ENCODE measurements at places on chromosomes 11 and 22.

DNA sequence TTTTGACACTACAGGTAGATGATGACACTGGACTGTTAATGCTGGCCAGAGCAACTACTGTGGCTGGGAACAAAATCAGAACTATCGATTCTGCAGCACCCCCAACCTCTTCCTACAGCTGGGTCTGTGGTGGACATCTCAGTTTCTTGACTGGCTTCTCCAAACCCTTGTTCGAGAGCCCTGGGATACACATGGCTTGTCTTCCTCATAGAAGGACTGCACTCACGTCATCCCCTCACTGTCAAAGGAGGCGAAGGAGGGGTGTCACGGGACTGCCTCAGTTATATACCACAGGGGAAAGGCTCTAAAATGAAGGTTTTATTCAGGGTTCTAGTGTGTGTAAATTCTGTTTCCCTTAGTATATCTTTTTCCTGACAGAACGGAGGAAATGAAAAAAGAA lies 44.9 kb downstream of the PITPNB start:
- DNase-seq = no peak

- DNase-seq = no peak
These were observed 1.4 kb downstream of the TRIM34 start for GRCh38 chr11:5626196-5626595.

DNA sequence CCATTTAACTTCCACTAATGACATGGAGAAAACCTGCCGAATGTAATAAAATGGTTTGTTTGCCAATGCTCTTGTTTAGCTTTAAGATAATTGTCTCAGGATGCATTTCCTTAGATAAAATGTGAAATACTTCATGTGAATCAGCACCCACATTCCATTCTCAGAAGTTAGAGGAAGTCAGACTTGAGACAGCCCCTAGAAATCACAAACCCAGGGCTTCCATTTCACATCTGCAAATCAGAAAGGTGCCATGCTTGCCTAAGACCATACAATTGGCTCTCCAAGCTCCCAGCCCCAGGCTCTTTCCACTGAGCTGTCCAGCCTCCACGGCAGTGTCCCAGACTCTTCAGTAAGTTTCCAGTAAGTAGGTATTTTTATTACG lies 35.6 kb upstream of the ADORA2A start:
- DNase-seq = peak; percentile 56

- DNase-seq = peak; percentile 95
These were observed 26.8 kb downstream of the RPL3 start for GRCh38 chr22:39292561-39293074.

DNA sequence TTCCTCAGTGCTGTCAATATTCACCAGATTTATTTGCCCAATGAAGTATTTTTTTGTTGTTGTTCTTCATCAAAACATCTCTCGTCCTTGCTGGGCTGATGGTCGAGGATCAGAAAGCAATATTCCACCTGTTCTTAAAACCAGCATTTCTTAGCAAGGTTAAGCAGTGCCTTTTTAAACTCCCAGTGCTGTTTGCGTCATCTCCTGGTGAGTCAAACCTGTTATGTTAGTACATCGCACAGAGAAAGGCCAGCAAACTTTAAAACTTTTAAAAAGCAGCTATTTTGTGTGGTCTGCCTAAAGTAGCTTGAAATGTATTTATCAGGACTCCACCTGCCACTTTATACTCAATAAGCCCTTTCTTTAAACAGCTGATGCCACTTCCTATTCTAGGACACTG lies 802.0 kb downstream of the KCNA4 start:
- no peak for DNase-seq

- DNase-seq = no peak
These were observed 7.0 kb downstream of the RHBDD3 start for GRCh38 chr22:29260601-29261315.

DNA sequence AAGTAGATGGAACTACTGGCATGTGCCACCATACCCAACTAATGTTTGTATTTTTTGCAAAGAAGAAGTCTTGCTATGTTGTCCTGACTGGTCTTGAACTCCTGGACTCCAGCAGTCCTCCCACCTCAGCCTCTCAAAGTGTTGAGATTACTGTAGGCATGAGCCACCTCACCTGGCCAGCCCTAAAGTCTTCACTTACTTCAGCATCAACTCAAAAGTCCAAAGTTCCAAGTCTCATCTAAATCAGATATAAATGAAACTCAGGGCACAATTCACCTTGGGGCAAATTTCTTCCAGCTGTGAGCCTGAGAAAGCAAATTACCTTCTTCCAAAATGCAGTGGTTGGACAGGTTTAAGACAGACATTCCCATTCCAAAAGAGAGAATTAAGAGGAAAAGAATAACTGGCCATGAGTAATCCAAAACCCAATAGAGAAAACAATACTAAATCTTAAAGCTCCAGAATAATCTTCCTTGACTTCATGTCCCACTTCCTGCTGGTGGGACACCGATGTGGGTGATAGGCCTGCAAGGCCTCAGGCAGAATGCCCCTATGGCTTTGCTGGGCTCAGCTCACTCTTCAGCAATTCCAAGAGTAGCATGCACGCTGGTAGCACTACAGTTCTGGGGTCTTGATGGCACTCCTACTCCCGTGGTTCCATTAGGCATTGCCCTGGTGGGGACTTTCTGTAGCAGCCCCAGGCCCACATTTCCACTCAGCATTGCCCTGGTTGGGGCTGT lies 50.3 kb downstream of the TUG1 start:
- DNase-seq = no peak

DNA sequence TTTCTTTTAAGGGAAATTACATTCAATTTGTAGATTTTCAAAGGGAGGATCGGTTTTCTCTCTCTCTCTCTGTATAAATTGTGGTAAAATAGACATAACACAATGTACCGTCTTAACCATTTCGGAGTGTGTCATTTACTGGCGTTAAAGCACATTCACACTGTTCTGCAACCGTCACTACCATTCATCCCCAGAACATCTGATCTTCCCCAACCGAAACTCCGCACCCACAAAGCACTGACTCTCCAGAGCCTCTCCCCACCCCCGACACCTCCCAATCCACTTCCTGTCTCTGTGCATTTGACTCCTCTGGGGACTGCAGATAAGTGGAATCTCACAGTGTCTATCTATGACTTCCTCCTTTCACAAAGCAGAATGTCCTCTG lies 15.9 kb upstream of the GRAMD4 start:
- DNase-seq = peak; percentile 50

DNA sequence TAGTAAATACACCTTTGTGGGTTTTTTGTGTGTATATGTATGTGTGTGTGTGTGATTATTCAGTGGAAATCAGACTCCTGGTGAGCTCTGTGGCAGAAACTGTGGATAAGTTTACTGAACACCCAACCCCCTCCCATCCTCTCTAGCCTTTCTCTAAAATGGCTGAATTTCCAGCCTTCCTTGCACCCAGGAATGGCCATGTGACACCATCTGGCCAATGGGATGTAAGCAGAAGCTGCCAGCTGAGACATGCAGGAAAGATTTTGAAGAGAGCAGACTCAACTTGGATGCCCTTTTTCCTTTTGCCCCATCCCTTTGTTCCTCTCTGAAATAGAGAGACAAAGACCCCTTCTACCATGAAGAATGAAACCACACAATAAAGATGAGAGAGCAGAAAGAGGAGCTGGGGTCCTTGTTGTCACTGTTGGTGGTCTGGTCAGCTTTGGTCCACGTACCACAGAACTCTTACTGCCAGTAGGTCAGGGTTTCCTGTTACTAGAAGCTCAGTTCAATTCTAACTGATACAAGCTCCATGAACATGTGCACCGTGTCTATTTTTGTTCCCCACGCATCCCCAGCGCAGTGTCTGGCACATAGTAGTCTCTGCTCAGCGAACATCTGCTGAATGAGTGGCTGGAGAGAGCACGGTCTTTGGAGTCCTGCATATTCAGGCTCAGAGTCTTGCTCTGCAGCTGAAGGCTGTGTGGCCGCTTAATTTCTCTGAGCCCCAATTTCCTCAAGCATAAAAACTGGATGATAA lies 57.5 kb downstream of the SEZ6L start:
- DNase-seq = no peak

DNA sequence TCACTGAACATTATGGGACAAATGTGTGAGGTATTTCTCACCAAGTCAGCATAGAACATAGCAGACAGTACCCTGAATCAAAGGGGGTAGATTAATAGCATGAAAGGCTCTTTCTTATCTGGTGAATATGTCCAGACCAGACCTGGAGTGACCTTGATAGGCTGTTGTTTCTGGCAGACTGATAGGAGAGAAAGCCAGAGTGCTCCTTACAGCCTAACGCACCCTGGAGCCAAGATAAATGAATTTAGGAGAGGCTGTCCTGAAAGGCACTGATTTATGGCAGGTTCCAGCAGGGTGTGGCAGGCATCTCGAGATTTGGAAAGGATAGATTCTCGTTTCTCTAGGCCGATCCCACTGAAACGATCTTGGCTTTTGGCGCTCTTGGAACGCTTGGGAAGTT lies 204.6 kb downstream of the DBX1 start:
- DNase-seq = no peak

DNA sequence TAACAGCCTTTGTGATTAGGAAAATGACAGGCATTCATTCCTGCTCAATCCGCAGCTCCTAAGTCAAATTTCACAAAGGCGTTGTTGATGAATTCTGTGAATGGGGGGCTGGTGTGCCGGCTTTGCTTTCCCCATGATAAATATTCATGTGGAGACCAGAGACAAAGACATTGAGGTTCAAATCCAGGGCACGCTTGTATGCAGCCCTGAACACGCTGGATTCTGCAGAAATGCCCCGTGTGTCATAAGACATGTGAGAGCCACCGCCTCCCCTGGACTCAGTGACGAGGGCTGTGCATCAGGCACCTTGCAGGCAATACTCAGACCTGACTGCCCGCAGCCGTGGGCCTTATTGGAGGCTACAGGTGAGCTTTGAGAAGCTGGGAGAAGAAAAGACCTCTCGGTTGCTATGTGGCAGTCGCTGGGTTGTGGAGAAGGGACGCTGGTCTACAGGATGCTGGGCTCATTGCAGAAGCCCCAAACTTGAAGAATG lies 906.2 kb downstream of the BRD1 start:
- no peak for DNase-seq

- DNase-seq = no peak
These were observed 444.3 kb downstream of the TBC1D22A start for GRCh38 chr22:47206666-47207218.

GRCh38 chr11:74055938-74056337 lies 47.1 kb upstream of the UCP3 start:
- peak; percentile 10 for DNase-seq

DNA sequence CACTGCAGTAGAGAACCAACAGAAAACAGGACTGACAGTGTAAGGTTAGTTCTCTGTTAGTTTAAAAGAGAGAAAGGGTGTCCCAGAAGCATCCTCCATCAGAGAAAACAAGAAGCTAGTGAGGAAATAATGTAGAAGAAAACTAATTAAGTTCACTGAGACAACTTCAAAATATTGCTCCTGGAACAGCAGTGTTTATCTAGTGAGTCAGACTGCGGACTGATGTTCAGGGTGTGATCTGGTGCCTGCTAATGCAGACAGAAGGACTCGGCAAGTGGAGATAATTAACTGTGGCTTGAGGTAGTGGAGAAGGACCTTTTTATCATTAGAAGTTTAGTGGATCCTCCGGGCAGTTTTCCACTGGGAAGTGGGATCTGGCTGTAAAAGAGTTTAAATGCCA lies 55.4 kb downstream of the CDON start:
- DNase-seq = peak; percentile 80

- DNase-seq = no peak
These were observed 9.7 kb upstream of the TCF20 start for GRCh38 chr22:42280140-42280539.

DNA sequence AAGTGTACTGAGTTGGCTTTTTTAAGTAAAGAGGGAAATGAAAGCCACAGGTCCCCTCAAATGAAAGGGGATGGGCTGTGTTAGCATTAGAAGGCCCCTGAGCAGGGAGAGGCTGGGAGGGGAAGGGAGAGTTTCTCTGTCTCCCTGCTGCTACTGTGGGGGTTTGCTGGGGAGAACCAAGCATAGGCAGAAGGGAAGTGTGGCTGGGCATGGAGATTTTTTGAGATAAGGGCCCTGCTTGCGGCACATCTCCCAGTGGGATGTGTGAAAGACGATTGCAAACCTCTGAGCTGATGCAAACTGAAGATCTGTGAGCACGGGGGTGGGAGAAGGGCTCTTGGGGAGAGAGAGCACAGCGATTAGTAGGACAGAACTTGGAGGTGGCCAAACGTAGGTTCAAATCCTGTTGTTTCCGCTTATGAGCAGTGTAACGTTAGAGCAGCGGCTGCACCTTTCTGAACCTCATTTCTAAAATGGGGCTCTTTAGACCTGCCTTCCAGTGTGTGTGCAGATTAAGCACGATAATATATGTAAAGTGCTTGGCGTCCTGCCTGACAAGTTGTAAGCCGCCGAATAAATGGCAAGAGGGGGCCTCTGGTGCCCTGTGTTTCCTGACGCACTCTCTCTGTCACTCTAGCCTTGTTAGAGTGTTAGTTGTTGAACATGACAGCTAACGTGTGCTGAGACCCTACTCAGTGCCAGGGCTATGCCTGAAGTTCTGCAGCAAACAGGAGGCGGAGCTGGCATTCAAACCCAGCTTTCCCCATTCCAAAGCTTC lies 122.3 kb downstream of the GRIK4 start:
- no peak for DNase-seq

DNA sequence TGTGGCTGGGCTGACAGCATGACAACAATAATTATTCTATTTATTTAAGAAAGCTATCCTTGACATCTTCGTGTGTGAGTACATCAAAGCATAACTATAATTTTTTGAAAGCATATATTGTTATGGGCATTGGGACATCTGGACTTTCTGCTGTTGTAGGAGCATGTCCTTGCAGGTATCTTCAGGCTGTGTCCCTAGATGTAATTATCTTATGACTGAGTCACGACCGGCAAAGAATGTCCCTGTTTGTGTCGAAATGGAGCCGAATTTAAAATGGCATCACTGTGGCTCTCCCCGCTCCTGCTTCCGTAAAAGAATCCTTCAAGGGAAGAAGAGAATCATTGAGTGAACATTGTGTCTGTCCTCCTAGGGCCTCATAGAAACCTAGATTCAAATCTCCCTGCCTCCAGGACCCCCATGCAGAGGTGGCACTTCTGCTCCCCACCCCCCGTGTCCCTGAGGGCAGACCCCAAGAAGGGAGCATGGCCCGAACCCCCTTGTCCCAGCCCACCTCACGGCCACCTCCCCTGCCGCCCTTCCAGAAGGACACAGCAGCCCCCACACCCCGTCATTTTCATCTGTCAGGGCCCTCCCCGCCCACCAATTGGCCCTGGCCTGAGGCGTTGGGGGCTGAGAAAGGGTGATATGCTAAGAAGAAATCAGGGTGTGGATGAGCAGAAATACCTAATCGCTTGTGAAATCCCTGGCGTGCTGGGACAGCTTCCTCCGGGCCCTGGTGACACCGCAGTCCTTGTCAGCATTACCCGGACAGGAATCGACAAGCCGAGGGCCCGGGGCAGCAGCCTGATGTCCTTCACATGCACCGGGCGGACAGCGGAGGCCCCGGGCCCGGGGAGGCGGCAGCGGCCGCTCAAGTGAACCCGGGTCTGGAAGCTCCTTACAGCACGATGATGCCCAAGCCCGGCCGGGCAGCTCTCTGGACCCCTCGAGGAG lies 48.6 kb upstream of the SLC22A12 start:
- no peak for DNase-seq

- DNase-seq = no peak
These were observed 70.7 kb downstream of the PARVB start for GRCh38 chr22:44094751-44095302.

All from RPMI7951 (cell line).